ENCODE measurements at places on chromosomes 6 and 20.

DNA sequence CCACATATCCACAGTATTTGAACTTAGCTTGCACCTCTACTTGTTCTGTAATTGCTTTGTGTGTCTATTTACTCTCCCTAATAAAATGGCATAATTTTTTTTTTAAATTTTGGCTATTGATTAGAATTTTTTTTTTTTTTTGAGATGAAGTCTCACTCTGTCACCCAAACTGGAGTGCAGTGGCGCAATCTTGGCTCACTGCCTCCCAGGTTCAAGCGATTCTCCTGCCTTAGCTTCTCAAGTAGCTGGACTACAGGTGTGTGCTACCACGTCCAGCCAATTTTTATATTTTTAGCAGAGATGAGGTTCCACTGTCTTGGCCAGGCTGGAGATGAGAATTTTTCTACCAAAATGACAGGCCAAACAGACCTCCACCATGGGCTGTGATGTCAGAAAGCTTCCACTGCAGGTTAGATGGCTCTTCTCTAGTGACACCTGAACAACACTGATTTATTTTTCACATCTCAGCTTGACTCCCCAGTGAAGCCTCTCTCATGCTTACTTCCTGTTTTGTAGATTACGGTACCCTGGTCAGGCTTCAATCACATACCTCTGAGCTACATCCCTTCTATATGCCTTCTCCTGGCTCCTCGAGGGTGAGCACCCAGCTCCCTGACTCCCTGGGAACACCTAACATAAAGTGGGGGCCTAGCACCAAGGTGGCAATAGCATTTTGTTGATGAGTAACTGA, 112.8 kb downstream of the ARHGAP18 start:
- no peak for DNase-seq

DNA sequence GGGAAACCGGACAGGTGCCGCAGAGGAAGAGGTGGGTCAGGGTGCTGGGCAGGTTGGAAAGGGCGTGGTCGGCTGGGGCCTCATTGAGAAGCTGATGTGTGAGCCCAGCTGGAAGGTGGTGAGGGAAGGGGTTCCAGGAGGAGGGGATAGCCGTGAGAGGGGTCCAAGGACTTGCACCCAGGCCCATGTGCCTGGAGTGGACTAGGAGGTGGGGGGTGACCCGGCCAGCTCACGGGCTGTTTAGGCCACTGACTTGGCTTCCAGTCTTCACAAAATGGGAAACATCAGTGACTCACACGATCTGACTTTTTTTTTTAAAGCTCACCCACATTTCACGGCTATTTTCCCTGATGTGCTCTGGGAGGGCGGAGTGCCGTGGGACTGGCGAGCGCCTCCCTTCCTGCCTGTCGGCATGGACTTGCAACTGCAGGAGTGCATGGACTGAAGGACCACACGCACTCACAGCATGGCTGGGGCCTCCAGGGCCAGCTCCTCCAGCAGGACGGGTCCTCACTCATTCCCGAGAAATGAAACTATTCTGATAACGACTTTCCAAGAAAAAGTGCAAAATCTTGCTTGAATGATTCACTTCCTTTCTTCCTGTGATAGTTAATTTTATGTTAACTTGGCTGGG, 13.5 kb upstream of the PDE10A start:
- no peak for DNase-seq

GRCh38 chr20:1291191-1291741, 25.2 kb downstream of the SNPH start:
- DNase-seq: no peak

- DNase-seq: no peak
Observed at GRCh38 chr6:38573801-38574395, 65.8 kb downstream of the BTBD9 start.

DNA sequence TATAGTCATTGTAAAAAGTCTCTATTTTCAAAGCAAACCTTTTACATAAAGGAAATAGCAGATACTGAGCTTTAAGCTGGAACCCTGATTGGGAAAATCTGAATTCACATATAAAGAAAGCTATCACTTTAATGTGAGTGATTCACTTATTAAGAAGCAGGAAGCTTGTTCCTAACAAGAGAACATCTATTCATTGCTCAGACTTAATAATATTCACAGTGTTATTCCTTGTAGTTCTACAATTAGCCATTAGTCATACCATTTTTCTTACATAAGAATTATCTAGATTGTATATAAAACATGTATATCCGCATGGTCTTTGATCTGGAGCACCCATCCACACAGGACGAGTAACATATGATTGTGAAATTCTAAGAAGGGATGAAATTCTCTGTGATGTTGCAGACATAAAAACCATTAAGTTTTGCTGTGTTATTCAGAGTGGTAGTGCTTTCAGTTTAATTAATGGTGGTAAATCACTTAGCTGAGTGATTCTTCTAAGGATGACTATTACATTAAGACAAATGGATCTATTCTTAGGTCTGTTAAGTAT, 71.1 kb upstream of the FOXQ1 start:
- no peak for DNase-seq

GRCh38 chr6:97557355-97557754, 274.3 kb upstream of the MMS22L start:
- DNase-seq: no peak

GRCh38 chr20:8434326-8434876, 302.3 kb downstream of the PLCB1 start:
- no peak for DNase-seq

DNA sequence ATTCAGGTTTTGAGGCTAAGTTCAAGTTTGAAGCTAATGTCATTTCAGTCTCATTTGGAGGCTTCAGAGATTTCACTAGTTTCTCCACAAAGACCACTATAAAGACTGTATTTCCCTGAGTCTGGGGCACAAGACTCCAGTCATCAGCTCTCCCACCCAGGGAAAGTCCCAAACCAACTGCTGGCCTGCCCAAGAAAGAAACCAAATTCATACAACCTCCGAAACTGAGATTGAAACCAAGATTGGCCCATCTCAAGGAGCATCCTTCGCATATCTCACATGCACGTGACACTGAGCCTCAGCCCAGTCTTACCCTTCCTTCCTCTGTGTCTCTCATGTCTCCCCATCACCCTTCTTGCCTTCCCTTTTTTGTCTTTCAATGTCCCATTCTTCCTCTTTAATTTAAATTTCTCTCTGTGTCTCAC, 3.5 kb upstream of the LTA start:
- no peak for DNase-seq

DNA sequence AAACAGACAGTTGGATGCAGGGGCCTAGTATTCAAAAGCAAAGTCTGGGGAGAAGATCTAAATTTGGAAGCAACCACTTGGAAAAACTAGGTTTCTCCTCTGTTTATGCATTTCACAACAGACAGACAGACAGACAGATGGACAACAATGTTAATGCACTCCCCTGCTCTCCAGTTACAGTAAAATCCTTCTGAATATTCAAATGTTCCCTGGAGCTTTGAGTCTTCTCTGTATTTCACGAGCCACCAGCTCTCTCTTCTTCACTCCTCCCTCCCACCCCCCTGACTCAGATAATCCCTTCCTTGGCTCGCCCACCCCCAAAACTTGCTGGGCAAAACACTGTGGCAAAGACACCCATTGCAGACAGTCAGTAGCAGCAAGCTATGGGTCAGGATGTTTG, 129.3 kb upstream of the TOP1 start:
- DNase-seq: no peak

DNA sequence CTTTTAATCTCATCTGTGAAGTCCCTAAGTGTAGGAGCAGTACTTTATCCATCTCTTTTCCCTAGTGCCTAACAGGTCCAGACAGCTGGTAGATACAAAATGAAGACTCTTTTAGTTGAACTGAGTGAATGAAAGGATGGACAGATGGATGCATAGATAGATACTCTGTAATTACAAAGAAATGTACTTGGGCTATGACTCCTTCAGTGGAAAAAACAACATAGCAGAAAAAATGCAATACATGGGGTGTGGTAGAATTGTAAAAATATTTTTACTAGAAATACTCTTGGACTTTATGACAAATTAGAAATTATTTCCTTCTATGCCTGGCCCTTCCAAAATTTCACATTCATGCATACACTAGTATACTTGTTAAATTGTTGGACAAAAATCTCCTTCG, 29.3 kb downstream of the KCNQ5 start:
- DNase-seq: no peak

GRCh38 chr20:1808101-1808500, 87.1 kb upstream of the SIRPA start:
- DNase-seq: no peak

GRCh38 chr6:132954936-132955335, 140.6 kb downstream of the RPS12 start:
- DNase-seq: no peak

DNA sequence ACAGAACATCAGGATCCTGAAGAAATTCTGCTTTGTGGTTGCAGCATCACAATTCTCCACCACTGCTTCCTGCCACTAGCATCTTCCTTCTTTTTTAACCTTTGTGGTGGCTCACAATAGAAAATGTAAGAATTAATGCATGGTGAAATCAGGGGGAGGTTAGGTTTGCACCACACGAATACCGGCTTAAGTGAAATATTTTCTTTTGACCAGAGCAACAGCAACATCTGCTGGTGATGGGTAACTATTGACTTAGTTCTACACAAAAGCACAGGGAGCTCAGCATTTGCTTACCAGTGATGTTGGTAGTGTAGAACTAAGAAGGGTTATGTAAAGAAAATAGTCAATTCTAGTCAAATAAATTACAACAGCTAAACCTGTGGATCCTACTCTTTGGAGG, 280.5 kb downstream of the SYNE1 start:
- no peak for DNase-seq

GRCh38 chr20:1813101-1813529, 82.1 kb upstream of the SIRPA start:
- no peak for DNase-seq

- no peak for DNase-seq
Observed at GRCh38 chr6:56914798-56915658, 39.9 kb upstream of the BEND6 start.

DNA sequence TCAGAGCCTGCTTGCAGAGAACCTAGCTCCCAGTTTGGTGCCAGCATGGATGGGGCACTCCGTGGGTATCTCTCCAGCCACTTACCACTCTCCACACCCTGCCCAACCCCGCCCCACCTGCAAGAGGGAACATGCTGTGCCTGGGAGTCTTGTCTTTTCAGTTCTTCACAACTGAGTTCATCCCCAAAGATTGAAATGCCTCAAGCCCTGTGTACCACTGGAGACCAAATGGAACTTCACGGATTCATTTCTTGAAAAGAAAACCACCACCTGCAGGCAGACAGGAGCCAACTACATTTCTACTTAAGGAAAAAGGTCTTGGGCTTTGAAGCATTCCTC, 50.1 kb downstream of the TRERF1 start:
- DNase-seq: no peak
